NAMALWA (cell line): ENCODE measurements at places on chromosomes 3 and 15.

- no peak for DNase-seq
Observed at GRCh38 chr3:30156586-30157498, 449.6 kb upstream of the TGFBR2 start.

DNA sequence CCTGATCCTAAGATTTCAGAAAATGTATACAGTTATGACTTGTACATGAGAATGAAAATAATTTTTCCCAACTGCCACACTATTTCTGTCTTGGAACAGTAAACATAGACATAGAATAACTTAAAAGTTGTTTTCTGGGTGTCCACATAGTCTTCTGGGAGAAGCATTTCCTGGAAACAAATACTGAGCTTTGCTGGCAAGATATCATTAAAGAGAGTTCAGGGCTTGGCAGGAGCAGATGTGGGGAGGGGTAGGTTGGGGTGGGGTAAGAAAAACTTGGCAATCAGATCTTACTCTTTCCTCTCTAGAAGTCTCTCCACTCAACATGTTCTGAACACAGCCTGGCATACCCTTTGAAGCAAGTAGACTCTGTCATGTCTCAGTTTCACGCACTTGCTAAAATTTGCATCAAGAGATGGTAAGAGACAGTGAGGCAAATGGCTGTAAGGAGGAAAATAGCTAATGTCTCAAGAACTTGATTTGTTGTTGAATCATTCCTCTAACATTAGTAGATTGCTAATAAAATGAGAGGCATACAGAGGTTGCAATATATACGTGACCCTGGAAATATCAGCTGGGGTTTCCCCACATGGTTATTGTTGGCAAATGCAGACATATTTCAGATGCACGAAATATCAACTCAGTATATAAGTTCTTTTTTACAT, 27.3 kb upstream of the ABI3BP start:
- no peak for DNase-seq

DNA sequence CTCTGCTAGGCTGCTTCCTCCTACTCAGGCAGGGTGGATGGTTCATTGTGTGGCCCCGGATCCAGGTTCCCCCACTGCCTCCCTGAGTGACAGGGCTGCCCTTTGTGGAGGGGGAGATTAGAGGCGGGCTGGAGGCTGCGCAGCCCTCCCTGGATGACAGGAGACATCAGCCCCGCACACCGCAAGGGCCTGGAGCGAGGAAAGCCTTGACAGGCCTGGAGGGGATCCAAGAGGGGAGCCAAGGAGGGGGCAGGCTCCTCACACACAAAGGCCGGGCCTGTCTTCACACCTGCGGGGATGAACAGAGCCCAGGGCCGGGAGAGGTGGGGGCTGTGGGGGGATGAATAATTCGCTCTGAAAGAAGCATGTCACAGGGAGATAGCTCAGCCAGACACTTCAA, 72.9 kb downstream of the RPN1 start:
- DNase-seq: no peak

DNA sequence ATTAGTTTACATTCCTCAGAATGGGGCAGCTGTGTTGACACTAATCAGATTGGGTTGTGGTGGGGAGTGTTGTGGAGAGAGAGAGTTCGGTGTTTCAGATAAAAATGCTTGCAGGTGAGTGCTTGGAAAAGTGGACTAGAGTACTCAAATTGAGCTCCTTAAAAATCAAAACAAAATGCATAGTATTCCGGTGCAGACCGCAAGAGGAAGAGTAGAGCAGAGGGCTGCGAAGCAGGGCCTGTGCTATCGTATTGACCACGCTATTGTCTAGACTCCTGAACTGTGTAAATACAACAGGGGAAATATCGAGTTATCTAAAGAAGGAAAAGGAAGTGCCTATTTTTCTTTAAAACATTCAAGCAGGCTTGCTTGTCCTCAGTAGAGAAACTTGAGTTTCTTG, 159.5 kb downstream of the TP63 start:
- DNase-seq: no peak

GRCh38 chr3:126277629-126278378, 79.4 kb downstream of the KLF15 start:
- no peak for DNase-seq

DNA sequence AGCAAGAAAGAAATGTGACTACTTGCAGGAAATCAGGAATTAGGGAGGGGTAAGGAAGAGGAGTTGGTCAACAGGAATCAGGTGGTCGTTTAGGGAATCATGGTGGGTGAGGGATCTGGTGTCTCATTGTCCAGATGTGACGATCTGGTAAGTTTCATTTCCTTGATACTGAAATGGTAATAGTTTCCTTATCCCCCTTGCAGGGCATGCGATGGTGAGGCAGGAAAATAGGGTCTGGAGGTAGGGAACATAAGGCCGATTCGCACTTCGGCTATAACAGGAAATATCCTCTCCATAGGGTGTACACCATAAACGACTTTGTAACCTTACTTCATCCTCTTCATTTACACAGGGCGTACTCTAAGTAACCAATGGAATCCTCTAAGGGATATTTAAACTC, 574 bp upstream of the LRRC34 start:
- peak; percentile 54 for DNase-seq

GRCh38 chr3:187748050-187748481, 2.8 kb upstream of the BCL6 start:
- peak; percentile 99 for DNase-seq

- DNase-seq: no peak
Observed at GRCh38 chr15:69794645-69795469, 302.9 kb downstream of the TLE3 start.

- DNase-seq: no peak
Observed at GRCh38 chr3:45066109-45066801, 40.2 kb downstream of the CLEC3B start.

DNA sequence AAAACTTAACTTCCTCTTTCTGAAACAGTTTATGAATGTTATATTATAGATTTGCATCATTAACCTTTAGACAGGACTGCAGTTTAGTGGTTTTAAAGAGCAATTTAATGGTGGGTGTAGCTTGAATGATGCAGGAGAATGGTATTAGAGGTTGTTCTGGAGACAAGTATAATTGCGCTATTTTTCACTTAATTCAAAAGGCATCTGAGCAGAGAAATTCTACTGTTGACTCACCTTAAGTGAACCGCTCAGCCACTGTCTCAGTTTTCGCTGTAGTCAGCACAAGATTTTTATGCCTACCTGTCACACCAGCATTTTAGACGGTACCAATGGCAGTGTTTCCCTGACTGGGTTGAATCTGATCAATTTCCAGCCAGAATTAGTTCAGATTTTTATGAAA, 348.8 kb upstream of the DCBLD2 start:
- no peak for DNase-seq

GRCh38 chr15:65638681-65639089, 16.9 kb downstream of the SLC24A1 start:
- DNase-seq: peak; percentile 90

- no peak for DNase-seq
Observed at GRCh38 chr3:53162672-53163443, 1.8 kb downstream of the PRKCD start.

DNA sequence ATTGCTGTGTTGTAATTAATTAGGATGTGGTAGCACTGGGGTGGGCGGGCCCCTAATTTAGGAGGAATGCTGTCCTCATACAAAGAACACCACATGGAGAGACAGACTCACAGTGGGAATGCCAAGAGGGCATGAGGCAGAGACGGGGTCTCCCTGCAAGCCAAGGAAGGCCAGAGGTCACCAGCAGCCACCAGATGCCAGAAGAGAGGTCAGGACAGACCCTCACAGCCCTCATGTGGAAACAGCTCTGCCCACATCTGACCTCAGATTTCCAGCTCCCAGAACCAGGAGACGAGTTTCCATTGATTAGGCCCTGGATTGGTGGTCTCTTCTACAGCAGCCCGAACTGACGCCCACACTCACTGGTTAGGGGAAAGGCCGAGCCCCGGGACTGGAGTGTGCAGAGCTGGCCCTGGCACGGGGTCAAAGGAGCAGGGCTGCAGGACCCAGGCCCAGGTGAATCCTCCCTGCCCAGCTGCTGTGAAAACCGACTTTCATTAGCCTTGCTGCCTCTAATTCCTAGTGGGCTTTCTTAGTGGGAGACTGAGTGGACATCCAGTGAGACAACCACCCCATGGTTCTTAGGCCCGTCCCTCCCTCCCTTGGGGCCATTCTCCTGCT, 43.0 kb upstream of the SLC41A3 start:
- no peak for DNase-seq

GRCh38 chr3:138230525-138230924, 43.4 kb downstream of the ARMC8 start:
- no peak for DNase-seq

DNA sequence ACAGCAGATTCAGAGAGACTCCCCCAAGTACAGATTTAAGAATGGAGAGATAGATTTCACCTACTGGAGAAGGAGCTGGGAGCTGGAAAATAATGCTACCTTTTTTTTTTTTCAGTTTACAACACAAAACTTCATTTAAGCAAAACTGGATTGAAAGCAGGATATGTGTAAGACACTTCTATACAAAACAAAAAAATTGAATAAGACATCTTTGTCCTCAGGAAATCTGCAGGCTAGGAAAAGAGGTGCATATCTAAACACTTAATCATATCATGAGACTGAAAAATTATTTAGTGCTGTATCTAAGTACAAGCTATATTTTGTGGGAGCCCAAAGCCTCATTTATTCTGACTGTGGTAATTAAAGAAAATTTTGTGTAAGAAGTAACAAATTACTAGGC, 516.1 kb downstream of the ZIC1 start:
- DNase-seq: no peak

DNA sequence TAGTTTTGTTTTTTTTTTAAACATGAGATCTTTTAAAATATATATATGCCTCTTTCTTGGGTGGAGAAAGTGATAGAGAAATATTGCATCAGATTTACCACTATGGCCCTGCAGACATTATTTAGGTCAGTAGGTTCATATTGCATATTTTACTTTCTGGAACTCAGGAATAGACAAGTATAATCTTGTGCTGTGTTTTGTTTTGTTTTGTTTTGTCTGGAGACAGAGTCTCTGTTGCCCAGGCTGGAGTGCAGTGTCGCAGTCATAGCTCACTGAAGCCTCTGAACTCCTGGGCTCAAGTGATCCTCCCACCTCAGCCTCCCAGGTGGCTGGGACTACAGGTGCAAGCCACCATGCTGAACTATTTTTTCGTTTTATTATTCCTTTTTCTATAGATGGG, 21.5 kb upstream of the DUT start:
- no peak for DNase-seq

GRCh38 chr3:147368151-147368550, 38.2 kb downstream of the ZIC4 start:
- no peak for DNase-seq

DNA sequence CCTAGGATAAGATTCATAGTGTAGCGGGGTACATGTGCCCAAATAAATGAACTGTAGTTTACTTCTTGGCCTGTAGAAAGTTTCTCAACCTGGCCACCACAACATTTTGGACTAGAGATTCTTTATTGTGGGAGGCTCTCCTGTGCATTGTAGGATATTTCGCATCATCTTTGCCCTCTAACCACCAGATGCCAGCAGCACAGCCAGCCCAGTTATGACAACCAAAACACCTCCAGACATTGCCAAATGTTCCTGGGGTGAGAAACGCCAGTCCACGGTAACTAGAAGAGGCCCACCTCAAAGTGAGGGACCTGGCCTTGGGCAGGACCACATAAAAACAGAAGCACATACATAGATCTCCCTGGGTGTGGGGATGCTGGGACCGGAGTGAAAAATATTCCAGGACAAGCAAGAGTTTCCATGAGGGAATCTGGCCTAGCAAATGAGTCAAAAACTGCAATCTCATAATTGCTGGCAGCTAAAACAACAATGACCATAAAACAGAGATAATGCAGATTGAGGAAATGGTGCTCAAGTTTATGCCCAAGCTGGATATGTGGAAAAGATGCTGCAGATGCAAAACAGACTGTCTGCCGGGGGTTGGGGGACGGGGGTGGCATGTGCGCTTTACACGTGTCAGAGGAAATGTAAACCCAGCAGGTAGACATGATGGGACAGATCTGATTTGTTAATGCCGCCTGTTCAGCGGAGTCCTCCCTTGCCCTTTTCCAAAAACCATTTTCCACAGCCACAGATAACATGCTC, 39.7 kb downstream of the ARHGEF3 start:
- no peak for DNase-seq

GRCh38 chr3:139770577-139770976, 92.8 kb upstream of the NMNAT3 start:
- no peak for DNase-seq

- DNase-seq: no peak
Observed at GRCh38 chr3:150253622-150254021, 154.5 kb upstream of the TSC22D2 start.

DNA sequence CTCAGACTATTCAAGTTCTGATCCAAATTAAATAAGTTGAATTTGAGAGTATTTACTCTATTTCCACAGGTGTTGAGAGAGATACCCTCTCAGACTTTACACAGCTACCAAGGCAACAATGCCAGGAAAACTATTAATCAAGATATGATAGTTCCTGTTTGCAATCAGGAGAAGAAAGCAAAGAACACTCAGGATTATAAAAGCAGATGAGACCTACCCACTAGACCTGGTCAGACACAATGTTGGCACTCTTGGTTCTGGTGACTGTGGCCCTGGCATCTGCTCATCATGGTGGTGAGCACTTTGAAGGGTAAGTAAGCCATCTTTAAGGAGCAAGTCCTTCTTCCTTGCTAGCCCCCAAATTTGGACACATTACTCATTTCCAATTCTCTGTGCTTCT, at the start of gene CPB1:
Gene CPB1 (plus strand): TSS at position 227 of the 400 bp plus-strand sequence. CDS start 13 bp downstream, at position 240.
- no peak for DNase-seq

- DNase-seq: no peak
Observed at GRCh38 chr3:135860761-135861160, 104.8 kb upstream of the PPP2R3A start.

GRCh38 chr3:143901105-143901504, 52.8 kb upstream of the SLC9A9 start:
- no peak for DNase-seq

- DNase-seq: no peak
Observed at GRCh38 chr3:48320996-48321395, 12.5 kb downstream of the SPINK8 start.

DNA sequence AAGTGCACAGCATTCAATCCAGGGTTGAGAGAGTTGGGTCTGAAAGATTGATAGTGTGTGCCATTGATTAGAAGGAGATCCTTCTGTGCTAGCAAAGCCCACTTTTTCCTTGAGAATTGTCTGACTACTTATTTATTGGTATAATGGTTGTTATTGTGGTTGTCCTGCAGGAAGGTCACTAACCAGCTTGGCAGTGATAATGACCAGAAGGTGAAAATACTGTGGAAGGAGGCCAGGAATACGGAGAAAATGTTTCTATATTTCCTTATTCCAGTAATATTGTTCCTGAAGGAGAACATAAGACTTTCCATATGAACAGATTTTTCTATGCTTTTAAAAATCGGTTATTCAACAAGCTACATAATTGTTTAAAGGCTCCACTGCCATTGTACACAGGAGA, 115.8 kb upstream of the CTDSPL start:
- no peak for DNase-seq
